ENCODE measurements at places on chromosomes 12 and 14.

DNA sequence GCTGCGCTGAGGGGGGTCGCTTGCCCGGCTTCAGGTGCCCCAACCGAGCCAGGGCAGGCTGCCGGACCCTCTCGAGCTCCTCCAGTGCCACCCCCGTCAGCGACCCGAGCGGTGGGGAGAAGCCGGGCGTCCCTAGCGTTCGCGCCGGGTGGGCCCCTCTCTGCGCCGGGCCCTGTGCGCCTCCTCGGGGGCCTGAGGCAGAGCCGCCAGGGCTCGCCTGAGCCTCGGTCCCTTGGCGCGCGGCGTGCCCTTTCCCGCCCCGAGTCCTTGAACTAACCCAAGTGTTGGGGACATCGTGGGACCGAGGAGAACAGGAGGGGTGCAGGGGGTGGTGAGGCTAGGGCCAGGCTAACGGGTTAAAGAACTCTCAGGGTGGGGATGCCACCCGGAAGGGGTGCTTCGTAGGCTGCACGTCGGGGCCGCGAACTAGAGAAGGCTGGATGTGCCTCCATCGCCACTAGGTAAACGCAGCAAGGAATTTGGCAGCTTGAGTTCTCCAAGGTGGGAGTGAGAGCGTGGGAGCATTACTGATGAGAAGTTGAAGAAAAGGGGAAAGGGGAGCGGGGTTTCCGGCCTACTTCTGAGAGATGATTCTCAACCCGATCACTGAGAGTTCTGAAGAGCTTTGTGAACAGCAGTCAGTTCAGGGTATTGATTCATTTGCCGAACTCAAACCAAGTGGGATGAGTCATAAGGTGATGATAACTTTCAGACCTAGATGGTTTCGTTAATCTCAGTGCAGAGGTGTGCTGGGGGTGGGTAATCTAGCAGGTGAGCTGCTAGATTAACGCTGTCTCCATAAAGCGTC, 618 bp downstream of the RNF34 start:
- no peak for DNase-seq

DNA sequence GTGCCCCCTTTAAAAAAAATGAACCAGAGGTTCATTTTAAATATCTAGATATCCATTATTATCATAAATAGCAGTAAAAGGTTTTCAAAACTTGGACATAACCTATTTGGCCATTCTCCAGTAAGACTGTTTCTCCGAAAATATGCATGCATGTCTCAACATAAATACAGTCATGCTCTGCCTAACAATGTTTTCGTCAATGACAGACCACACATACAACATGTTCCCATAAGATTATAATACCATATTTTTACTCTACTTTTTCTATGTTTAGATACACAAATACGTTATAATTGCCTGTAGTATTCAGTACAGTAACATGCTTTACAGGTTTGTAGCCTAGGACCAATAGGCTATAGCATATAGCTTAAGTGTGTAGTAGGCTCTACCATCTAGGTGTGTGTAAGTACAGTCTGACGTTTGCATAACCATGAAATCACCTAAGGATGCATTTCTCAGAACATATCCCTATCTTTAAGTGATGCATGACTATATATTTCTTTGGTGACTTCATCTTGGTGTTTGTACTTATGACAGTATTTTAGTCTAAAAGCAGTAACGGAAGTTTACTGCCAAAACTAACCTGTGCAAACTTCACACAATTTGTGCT, 3.2 kb downstream of the TMEM19 start:
- DNase-seq = no peak

DNA sequence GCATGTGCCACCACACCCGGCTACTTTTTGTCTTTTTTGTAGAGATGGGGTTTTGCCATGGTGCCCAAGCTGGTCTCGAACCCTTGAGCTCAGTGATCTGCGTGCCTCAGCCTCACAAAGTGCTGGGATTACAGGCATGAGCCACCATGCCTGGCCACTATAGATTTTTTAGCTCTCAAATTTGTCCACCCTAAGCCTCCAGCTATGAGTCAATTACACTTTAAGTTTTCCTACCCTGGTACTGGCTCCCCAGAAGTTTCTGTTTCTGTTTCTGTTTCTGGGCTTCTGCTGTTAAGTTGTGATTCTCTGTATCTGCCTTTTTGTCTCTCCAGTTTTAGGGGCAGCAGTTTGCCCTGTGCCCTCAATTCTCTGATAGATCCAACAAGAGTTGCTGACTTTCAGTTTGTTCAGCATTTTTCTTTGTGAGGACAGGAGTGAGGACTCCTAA, 4.4 kb upstream of the TINF2 start:
- no peak for DNase-seq

GRCh38 chr12:14614704-14615121, 47.0 kb upstream of the PLBD1 start:
- DNase-seq = no peak

DNA sequence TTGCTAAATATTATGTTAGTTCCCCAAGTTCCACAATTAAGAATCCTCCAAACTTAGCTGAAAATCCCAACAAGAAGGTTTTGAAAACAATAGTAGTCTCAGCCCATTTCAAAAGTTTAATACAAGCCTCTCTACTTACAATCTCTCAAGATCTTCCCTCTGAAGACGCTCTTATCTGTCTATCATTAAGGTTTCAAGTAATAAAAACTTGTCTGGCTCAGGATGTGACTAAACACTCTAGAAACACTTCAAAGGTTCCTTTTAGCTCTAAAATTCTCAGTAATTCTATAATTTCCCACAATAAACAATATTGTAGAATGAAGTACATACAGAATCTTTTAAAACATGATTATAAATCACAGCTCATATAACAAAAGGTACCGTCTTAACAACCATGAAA, 16.3 kb downstream of the YAF2 start:
- DNase-seq = no peak

- DNase-seq = no peak
These were observed 72.8 kb downstream of the TNFAIP2 start for GRCh38 chr14:103195828-103196615.

- no peak for DNase-seq
These were observed 46.0 kb upstream of the OR5AU1 start for GRCh38 chr14:21201732-21202462.

- no peak for DNase-seq
These were observed at the start of gene FZD10 for GRCh38 chr12:130162267-130162666. Gene FZD10 (plus strand): TSS chr12:130162464. CDS start chr12:130162943, 479 bp downstream.

- no peak for DNase-seq
These were observed 789.6 kb downstream of the NRXN3 start for GRCh38 chr14:78959674-78960264.

GRCh38 chr12:109948368-109948767, 47.8 kb downstream of the GIT2 start:
- DNase-seq = no peak

GRCh38 chr12:100798286-100799160, 3.9 kb downstream of the ANO4 start:
- DNase-seq = no peak

- DNase-seq = no peak
These were observed 224.3 kb upstream of the NAV3 start for GRCh38 chr12:77606348-77606747.

GRCh38 chr12:81718616-81719015, 40.5 kb downstream of the PPFIA2 start:
- DNase-seq = no peak

DNA sequence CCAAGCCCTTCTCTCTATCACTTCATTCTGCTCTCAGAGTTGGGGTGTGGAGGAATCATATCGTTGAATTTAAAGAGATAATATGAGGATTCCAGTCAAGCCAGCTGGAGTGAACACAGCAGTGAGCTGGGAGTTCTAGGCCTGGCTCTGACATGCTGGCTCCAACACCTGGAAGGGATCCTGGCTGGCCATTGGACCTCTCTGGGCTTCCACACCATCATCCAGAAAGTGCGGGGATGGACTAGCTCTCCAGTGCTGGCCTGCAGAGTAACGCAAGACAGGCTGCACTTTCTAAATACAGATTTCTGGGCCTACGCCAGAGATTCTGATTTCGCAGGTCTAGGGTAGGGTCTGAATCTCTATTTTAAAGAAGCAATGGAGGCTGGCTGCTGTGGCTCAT, 34.8 kb upstream of the HDAC7 start:
- no peak for DNase-seq

GRCh38 chr14:68271913-68272391, 452.4 kb downstream of the RAD51B start:
- DNase-seq = no peak

GRCh38 chr14:87325741-87326140, 667.2 kb downstream of the GALC start:
- DNase-seq = no peak

- no peak for DNase-seq
These were observed 131.0 kb upstream of the EEA1 start for GRCh38 chr12:93059925-93060665.

DNA sequence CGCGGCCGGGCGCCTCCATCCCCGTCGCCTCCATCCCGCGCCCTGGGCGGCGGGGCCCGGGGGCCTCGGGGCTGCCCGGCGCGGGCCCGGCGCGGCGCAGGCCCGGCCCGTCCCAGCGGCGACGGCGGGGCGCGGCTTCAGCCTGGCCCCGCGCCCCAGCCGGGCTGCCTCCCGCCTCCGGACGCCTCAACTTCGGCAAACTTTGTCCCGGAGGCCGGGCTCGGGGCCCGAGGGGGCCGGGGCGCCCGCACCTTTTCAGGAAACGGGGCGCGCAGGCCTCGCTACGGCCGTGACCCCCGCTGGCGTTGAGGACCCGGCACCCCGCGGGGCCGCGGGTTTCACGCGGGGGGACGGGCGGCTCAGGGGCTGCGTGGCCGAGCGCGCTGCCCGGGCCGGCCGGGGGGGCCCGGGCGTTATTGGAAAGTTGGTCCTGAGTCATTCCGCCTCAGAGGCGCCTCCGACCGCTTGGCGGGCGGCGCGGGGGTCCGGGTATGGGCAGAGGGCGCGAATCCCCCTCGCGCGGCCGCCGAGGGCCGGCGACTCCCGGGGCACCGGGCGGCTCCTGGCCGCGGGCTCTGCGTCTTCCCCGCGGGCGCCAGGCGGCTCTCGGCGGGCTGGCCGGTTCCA, 575 bp downstream of the TRAF3 start:
- no peak for DNase-seq

DNA sequence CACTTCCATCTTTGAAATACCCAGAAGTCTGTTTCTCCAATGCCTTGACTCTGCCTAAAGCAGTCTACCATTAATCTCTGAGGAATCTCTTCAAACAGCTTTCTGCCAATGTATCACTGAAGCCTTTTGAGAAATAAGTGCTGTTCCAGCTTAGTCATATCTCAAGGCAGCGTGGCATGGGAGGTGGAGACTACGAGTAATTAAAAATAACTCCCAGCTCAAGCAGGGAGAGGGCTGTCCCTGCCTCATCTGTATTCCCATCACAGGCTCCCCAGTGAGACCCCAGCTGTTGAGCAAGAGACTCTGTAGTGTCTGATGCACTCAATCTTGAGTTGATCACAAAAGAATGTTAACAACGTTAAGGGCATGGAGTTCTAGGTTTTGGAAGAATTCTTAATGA, 700.6 kb downstream of the DIO2 start:
- no peak for DNase-seq

- no peak for DNase-seq
These were observed 146.9 kb downstream of the NTF3 start for GRCh38 chr12:5578775-5579174.

- no peak for DNase-seq
These were observed 11.8 kb downstream of the NGB start for GRCh38 chr14:77259025-77259715.

DNA sequence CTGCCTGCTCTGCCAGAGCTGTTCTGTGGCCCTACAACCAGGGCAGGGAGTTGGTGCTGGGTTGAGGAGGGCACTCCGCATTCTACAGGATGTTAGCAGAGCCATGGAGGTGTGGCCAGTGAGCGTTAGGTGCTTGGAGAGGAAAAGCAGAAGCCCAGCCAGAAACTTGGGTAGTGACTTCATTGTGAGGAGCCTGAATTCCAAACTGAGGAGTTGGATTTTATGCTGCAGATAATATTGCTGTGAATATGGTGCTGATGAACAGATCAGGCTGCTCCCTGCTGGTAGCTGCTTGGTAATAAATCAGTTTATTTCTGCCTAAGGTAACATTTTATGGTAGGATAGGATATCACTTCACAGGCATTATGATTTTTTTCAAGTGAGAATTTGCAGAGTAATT, 7.1 kb upstream of the CCDC175 start:
- no peak for DNase-seq

DNA sequence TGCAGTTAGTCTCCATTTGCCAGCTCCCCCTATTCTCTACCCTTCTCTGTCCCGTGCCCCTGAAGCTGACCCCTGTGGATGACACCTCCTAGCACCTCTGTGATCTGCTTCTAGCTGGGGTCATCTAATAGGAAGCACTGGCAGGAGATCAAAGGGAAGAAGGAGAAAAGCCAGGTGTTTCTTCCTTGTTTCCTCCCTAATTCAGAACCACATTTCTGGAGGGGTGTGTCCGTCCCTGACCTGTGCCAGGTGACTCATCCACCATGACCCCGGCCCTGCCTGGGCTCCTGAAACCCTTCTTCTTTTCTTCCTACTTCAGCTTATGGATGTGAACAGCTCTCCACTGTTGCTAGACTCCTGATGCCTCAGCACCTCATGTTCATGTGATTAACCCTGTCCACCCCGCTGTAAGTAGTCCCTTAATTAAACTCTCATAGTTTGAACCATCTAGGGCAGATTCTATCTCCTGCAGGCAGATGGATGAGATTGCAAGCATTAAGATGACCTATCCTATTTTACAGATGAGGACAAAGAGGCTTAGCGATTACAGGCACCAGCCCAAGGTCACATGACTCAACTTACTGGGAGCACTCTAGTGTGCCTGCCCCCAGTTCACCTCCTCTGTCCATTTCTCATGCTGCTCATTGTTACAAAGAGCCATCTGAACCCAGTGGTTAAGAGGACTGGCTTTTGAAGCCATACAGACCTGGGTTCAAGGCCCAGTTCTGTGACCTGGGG, 770.5 kb downstream of the MED13L start:
- DNase-seq = no peak

DNA sequence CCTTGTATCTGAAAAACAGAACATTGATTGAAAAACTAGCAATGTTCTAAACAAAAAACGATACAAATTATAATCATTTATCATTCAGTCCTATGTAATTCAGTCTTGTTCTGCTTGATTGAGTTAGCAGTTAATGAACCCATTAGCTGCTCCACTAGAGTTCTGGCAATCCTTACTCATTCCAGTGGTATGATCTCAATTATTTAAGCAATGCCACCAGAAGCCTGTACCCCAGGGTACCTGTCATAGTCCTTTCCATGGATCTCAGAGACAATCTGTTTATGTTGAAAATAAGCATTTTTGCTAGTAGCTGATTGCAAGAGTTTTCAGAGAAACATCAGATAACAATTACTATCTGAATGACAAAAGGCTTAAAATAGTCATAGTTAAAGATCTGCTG, 115.9 kb downstream of the UNC79 start:
- DNase-seq = no peak

DNA sequence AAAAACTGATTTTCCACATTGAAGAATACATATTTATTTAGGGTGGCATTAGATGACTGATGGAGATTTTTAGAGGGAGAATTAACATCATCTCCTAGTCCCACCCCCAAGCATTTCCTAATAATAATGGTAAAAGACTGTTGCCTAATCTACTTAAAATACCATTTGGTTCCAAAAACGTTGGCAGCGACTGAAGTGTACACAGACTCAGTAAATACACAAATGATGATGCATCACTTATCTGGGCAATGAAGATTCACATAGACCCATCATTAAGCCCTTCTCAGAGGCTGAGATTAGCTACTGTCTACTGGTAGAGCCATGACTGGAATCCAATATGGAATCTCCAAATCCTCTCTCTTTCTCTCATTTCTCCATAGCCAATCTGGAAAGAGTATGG, 18.2 kb downstream of the RTN1 start:
- no peak for DNase-seq

Data from GF-D8 (cell line).